ENCODE measurements at places on chromosomes 7 and 10.

GRCh38 chr7:82241356-82241755, 202.2 kb downstream of the CACNA2D1 start:
- no peak for DNase-seq

DNA sequence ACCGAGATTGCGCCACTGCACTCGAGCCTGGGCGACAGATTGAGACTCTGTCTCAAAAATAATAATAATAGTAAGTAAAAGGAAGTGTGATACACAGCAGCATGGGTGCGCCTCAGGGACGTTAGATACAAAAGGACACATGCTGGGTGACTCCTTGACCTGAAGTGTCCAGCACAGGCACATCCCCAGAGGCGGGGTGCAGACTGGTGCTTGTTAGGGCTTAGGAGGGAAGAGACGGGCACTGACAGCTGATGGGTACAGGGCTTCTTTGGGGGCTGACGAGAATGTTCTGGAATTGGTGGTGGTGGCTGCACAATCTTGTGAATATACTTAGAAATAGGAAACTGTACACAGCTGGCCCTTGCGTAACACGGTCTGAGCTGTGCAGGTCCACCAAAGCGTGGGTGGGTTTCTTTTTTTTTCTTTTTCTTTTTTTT, 61.8 kb upstream of the DNAJB6 start:
- DNase-seq, result no peak

- no peak for DNase-seq
Measured at GRCh38 chr7:121442845-121443244, 46.7 kb upstream of the FAM3C start.

GRCh38 chr7:123209786-123210185, 10.0 kb upstream of the SLC13A1 start:
- DNase-seq, result no peak

- no peak for DNase-seq
Measured at GRCh38 chr7:50262916-50263690, 41.4 kb upstream of the IKZF1 start.

DNA sequence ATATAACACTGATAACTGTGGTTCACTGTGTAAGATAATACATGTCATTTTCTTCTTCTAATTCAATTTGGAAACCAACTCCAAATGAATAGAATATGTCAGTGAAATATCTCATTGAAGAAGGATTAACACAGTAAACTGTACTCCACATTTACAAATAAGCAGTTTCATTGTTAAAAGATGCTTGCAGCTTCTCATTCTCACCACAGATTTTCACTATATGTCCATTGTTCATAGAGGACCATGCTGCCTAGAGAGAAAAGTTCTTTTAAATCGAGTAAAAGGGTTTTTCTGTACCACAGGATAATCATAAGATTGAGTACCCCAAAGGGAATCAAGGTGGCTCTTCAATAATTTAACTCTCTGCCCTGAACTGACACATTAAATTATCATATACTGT, 165.5 kb downstream of the LRRN3 start:
- no peak for DNase-seq

DNA sequence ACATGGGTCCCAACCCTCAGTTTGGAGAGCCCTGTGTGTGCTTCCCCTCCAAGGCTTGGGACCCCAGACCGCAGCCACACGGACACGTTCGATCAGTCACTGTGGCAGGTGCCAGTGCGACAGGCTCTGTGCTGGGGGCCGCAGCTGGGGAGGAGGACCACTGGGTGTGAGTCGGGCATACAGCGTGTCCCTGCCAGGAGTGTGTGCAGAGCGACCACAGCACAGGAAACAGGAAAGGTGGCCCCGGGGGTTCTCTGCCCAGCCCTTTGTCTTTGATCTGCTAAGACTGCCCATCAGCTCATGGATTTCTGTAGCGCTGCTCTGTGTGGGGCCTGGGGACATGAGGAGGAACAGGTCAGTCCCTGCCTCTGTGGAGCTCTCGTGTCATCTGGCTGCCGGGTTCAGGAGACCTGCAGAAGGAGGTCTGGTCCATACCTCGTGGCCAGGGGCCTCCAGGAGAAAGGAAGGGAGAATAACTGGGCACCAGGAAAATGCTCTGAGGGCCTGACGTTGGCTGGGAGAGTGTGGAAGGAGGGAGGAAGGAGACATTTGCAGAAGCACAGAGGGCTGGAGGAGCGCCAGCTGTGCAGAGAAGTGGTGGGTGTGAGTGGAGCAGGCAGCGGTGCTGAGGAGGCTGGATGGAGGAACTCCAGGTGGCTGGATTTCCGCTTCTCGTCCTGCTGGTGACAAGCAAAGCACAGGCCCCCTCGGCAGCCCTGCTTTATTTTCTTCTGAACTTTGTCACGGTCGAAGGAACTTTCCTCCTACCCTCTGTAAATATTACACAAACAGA, 4.1 kb downstream of the NUDT1 start:
- DNase-seq, result no peak

DNA sequence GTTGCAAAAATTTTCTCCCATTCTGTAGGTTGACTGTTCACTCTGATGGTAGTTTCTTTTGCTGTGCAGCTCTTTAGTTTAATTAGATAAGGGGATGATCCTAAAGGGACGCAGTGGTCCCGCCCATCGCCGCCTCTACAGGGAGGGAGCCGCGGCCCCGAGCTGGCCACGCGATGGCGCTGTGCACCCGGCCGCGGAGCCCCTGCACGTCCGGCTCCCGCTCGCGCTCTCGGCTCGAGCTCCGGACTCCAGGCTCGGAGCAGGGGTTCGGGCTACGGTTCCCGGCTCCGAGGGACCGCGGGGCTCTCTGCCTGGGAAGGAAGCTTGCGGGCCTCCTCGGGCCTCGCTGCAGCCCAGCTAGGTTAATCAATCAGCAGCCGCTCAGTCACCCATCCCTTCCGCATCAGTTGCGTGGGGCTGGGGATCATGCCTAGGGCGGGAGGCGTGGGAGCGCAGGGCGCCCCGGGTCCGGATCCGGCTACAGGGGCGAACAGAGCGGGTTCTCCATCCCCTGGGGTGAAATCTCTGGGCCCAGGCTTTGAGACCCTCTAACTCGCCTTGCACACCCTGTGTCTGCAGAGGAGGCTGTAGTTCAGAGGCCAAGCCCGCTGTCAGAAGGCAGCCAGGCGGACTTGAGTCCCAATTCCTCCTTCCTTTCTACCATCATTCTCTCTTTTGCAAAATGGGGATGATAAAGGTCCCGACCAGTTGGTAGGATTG, 97.9 kb downstream of the WDR11 start:
- DNase-seq, result no peak

GRCh38 chr7:6258440-6259182, 13.8 kb downstream of the CYTH3 start:
- no peak for DNase-seq

DNA sequence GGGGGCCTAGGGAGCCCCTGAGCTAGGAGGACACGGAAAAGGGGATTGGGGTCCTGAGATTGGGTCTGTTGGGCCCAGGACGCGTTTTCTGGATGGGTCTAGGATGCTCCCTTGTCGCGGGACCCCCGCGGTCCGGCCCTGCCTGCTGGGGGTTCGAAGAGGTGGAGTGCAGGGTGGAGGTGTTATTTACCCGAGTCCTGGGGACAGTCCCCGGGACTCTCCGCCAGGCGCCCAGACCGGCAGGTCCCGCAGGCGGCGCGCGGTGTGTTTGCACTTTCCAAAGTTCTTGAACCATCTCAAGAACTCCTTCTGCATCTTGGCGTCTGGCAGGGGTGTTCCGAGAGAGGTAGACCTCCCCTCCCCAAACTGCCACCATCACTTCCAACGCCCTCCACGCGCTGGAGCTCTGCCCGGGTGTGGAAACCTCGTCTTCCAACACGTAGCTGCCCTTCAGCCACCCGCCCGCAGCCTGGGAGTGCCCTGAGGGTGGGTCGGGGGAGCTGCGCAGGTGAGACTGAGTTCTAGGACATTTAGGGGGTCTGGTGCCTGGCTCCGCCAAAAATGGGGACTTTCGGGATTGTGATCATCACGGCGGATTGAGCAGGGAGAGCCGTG, 569 bp downstream of the CAV1 start:
- DNase-seq, result no peak

DNA sequence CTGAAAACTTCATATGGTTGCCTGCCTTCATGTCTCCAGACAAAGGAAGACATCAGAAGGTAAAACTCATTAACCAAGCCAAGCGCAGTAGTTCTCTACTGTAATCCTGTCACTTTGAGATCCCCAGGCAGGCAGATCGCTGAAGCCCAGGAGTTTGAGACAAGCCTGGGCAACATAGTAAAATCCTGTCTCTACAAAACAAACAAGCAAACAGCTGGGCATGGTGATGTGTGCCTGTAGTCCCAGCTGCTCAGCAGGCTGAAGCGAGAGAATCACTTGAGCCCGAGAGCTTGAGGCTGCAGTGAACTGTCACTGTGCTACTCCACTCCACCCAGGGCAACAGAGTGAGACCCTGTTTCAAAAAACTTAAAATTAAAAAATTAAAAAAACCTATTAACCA, 467.4 kb upstream of the SORCS1 start:
- no peak for DNase-seq

All from NCI-H2107 (cell line).